Fibroblast of skin of abdomen (primary cell): ENCODE measurements at places on chromosomes 5 and 9.
A peak's percentile ranks its signal among the peaks of the same experiment; 100 is the strongest.

- DNase-seq: no peak
These were observed 77.0 kb upstream of the DAP start for GRCh38 chr5:10838038-10838437.

DNA sequence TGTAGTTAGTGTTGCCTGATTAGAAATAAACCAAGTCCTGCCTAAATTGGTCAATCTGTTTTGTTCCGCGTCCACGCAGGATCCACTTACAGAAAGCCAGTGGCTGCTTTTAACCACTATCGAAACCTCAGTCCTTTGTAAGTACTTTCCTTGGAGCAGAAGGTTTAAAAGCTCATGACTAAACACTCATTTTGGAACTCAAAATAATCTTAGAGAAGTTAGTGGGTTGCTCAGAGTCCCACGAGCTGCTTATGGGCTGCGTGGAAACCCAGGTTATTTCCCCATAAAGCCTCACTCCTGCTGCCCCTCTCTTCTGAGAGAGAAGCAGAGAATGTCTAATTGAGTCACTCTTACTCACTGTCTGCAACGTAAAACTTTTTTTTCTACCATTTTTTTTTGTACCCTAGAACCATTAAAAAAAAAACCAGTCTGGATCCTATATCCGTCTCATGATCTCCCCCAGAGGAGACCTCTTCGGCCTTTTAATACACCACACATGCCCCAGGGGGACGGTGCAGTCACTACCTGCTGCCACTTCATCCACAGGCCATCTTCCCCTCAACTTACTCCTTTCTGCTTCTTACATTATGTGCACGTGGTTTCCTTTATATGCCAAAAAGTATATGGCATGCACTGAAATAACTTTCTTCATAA, 7.6 kb downstream of the BASP1 start:
- DNase-seq: peak; percentile 76

- peak; percentile 67 for DNase-seq
These were observed 66.0 kb downstream of the FRMD3 start for GRCh38 chr9:83472221-83472665.

- DNase-seq: no peak
These were observed 89.1 kb downstream of the NRG2 start for GRCh38 chr5:139954022-139954421.

- no peak for DNase-seq
These were observed 185.0 kb downstream of the SREK1 start for GRCh38 chr5:66329078-66329477.
